ENCODE measurements at places on chromosomes 6 and 20.
A peak's percentile ranks its signal among the peaks of the same experiment; 100 is the strongest.

DNA sequence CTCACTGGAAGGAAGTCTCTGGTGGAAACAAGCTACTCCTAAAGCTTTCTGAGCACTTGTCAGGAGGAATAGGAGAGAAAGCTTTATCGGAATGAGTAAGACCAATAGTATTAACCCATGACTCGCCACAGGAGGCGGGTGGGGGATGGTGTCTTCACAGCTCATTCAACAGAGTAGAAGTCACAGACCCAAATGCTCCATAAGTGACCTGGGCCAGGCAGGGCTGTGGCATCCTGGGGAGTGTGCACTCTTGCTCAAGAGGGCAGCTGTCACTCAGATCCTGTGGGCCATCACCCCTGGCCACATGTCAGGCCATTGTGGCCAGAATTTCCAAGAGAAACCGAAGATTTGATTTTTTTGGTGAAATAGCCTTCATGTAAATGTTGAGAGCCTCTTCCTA lies 116.0 kb downstream of the SYCP2 start:
- DNase-seq: no peak

GRCh38 chr6:153781306-153781705 lies 257.7 kb upstream of the OPRM1 start:
- DNase-seq: no peak

DNA sequence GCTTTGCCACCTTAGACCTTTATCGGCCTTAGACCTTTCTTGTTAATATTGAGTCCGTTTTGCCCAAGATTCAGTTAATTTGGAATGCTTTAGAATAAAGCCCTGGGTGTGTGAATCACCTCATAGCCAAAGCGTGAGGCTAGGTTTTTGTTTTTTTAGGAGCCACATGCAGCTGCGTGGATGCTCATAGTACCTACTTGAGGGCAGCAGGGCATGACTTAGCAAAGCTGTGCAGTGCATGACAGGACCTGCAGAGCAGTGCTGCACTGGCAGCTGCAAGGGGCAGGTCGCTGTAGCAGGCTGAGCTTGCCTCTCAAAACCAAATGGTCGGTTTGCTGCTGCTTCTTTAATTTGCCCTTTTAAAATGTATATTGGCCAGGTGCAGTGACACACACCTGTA lies 116.1 kb downstream of the JAG1 start:
- no peak for DNase-seq

GRCh38 chr6:37481711-37482605 lies 17.7 kb downstream of the CCDC167 start:
- DNase-seq: no peak

DNA sequence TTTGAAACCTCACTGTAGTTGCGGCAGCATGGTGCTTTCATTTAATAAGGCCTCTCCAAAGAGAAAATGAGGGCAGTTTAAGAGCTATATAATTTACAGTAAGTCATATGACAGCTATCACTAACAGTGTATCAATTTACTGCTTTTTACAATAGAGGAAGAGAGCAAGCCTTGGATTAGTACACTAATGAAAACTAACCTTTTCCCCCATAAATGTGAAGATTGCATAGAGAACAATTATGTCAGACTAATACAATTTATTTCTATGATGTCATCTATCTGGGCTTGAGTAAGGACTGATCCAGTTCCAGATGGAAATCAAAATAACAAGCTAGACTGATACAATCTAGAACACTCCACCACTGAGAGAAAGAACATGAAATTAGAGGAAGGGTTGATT lies 78.1 kb upstream of the FAM83B start:
- DNase-seq: no peak

DNA sequence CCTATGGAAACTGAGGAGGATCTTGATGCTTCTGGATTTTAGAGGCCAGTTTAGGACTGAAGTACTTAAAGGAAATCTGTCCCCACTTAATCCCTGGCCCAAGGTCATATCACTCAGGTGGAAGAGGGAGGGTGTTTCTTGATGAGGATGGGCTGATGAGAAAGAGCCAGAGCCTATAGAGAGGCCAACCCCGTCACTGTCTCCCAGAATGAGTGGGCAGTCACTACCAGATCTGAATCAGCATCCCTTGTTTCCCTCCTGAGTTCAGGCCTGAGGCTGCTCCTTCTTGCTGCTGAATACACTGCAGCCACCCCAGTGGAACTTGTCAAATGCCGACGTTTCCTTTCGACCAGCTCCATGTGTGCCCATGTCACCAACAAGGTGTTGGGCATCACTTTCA lies 14.8 kb downstream of the ARMC12 start:
- no peak for DNase-seq

DNA sequence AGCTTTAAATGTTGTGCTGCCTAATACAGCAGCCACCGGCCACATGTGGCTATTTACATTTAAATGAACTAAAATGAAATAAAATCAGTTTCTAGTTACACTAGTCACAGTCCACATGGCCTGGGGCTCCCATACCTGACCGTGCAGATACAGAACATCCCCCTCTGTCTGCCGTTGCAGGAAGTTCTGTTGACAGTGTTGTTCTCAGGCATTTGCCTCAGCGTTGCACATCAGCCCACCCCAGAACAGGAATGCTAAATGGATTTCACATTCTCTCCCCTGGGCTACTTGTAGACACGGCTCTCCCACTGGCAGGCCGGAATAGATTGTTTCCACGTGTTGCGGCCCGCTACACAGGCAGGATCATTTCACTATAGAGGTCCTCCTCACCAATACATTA lies 26.3 kb downstream of the JAG1 start:
- DNase-seq: peak; percentile 47

GRCh38 chr20:60813066-60813465 lies 439.0 kb upstream of the CDH4 start:
- no peak for DNase-seq

GRCh38 chr20:33177866-33178265 lies 9.9 kb downstream of the BPIFA2 start:
- DNase-seq: no peak

DNA sequence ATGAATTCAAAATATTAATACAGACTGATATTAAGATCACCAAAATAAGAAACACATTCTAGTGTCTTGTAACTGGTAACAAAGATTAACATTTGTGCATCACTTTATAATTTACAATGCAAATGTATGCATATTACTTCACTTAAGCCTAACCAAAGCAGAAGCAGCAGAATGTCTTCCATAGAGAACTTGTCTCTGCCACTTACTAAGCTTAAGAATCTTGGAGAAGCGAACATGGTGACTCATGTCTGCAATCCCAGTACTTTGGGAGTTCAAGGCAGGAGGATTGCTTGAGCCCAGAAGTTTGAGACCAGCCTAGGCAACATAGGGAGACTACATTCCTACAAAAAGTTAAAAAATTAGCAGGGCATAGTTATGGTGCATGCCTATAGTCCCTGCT lies 18.8 kb downstream of the AK9 start:
- DNase-seq: no peak

DNA sequence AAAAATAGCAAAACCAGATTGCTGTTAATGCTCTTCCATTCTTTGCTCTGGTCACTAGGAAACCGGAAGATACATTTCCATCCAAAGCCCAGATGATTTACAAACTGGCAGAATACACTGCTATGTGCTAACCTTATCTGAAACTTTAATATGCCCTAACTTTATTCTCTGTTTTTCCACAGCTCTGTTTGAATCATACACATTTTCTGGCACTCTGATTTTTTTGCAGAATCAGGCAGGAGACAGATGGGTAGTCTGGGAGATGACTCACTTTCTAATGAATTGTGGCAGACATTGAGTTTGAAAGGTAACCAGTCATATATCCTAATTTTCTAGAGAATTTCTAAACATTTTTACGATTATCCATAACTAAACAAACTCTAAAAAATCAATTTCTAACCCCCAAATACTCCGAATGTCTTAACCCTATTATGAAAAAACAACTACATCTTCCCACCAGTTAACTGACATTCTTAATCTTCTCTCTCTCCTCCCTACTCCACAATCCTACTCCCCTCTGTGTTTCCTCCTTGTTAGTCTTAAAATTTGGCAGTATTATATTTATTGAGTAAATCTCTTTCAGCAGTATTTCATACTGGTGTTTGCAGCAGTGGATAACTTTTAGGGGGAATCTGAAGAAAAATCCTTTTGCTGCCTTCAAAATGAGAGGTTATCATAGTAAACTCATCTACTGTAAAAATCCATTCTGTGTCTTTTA lies 63.5 kb downstream of the MAN1A1 start:
- peak; percentile 16 for DNase-seq
